ENCODE measurements at places on chromosomes 13 and 19.

DNA sequence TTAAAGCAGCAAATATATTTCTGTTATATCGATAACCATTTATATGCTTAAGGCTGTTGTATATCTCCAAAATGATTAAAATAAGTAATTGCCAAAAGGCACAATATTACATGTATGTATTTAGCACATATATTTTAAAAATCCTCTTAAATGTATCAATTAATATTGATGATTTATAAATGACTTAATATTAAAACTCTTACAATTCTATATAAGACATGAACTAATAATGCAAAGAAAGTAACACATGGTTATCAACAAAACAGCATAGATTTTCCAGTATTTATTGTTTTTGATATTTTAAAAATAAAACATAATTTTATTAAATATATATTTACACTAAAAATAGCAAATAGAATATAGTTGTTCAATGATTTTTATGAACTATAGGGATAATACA is 32.4 kb downstream of the PCDH9 start:
- no peak for DNase-seq

DNA sequence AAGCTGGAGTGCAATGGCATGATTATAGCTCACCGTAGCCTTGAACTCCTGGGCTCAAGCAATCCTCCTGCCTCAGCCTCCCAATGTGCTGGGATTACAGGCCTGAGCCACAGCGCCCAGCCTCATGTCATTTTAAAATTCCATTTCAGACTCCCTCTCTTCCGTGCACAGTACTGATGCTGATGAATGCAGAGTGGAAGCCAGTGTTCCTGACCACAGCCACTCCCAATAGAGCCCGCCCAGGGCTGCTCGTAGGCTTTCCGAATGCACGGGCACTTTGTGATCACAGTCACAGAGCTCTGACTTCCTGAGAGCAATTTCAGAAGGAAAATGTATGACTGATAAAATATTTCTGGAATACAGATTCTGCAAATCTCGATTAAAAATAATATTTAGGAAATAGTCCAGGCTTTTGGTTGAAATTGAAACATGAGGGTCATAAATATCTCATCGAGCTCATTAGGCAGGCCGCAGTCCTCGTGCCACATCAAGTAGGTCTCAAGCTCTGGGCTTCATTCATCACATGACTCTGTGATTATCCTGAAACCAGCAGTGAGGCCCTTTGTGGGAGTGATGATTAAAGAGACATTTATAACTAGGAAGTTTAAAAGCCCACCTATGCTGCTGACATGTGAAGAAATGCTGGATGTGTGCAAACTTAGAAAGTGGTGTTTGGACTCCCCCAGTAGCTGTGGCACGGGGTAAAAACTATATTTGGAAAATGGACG is 38.9 kb upstream of the AMER2 start:
- DNase-seq = no peak

DNA sequence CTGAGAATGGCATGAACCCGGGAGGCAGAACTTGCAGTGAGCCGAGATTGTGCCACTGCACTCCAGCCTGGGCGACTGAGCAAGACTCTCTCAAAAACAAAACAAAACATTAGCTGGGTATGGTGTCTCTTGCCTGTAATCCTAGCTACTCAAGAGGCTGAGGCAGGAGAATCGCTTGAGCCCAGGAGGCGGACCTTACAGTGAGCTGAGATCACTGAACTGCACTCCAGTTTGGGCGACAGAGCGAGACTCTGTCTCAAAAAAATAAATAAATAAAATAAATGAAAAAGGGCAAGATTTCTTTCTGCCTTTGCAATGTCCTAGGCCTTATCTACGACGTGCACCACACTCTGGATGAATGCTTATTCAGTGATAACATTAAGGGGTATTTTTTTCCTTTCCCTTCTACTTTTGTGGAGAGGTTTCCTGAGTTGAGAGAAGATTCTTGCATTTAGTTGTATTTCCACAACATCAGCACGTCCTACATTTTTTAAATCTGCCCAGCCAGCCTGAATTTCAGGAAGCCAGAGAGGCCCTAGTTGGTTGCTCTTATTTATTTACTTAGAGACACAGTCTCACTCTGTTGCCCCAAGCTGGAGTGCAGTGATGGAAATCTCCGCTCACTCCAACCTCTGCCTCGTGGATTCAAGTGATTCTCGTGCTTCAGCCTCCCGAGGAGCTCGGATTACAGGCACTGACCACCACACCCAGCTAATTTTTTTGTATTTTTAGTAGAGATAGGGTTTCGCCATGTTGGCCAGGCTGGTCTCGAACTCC is 26.1 kb upstream of the OR1M1 start:
- no peak for DNase-seq

DNA sequence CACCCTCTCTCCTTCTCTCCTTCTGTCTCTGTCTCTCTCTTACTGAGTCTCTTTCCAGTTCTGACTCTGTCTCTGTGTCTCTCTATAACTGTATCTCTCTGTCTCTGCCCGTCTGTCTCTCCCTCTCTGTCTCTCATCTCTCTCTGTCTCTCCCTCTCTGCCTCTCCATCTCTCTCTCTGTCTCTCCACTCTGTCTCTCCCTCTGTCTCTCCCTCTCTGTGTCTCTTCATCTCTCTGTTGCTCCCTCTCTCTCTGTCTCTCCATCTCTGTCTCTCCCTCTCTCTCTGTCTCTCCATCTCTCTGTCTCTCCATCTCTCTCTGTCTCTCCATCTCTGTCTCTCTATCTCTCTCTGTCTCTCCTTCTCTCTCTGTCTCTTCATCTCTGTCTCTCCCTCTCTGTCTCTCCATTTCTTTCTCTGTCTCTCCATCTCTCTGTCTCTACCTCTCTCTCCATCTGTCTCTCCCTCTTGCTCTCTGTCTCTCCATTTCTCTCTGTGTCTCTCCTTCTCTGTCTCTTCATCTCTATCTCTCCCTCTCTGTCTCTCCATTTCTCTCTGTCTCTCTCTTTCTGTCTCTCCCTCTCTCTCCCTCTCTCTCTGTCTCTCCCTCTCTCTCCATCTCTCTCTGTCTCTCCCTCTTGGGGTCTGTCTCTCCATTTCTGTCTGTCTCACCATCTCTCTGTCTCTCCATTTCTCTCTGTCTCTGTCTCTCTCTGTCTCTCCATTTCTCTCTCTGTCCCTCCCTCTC is 3.3 kb upstream of the MEIS3 start:
- no peak for DNase-seq

DNA sequence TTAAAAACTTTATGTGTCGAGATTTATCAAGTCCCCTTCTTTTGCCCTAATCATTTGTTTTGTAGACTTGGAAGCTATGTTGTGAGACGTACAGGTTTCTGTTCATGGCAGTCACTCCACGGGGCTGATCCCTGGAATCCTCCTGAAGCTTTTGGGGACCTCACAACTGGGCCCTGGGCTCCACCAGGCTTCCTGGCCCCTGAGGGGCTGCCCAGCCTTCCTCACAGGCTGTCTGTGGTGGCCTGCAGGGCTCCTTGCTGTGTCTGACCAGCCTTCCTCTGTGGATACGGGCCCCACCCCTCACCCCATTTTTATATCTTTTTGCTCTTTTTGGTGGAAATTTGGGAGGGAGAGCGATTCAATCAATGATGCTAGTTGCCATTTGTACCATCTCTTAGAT is 38.1 kb downstream of the CHST8 start:
- DNase-seq = no peak

GRCh38 chr13:114282041-114282670 is 755 bp downstream of the UPF3A start:
- peak; percentile 7 for DNase-seq

DNA sequence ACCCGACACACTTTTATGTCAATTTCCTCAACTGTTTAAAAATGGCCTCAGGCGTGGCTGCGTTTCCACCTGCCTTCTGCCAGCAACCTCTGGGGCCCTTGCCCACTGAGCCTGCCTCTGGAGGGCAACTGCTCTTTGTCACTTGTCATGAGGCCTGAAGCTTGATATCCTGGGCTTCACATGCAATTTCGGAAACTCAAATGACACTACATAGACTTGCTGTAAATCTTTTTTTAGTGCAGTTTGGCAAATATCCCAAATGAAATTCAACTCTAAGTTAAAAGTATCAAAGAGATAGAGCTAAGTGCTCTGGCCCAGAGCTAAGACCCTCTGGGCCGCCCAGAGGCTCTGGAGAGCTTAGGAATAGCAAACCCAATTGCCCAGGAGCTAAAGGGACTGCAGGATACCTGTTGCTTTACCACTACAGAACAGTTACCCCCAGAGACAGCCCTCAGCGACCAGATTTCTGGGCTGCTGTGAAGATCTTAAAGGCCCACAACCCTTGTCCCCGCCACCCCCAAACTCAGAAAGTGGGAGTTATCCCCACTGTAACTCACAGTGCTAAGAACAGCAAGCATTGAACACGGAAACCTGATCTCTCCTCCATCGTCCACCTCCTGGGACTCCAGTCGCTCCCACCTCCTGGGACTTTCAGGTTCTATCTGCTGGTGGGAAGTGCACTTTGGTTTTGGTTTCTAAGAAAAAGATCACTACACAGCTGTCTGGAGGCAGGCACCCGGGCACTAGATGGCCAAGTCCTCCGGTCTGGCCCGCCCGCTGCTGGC is 19.4 kb downstream of the GJA3 start:
- DNase-seq = no peak

GRCh38 chr13:88857256-88857655 is 1186.1 kb downstream of the SLITRK5 start:
- no peak for DNase-seq

GRCh38 chr13:37085606-37086005 is 19.9 kb downstream of the CSNK1A1L start:
- DNase-seq = no peak

- no peak for DNase-seq
These were observed 4.8 kb downstream of the TTYH1 start for GRCh38 chr19:54420068-54420382.

GRCh38 chr13:78844106-78844505 is 185.2 kb upstream of the OBI1 start:
- DNase-seq = no peak

- peak; percentile 80 for DNase-seq
These were observed 3.0 kb downstream of the PRKD2 start for GRCh38 chr19:46713781-46714443.

- no peak for DNase-seq
These were observed 35.9 kb downstream of the RAB20 start for GRCh38 chr13:110525328-110526319.

- DNase-seq = no peak
These were observed 36.8 kb upstream of the TM9SF2 start for GRCh38 chr13:99464441-99464949.

DNA sequence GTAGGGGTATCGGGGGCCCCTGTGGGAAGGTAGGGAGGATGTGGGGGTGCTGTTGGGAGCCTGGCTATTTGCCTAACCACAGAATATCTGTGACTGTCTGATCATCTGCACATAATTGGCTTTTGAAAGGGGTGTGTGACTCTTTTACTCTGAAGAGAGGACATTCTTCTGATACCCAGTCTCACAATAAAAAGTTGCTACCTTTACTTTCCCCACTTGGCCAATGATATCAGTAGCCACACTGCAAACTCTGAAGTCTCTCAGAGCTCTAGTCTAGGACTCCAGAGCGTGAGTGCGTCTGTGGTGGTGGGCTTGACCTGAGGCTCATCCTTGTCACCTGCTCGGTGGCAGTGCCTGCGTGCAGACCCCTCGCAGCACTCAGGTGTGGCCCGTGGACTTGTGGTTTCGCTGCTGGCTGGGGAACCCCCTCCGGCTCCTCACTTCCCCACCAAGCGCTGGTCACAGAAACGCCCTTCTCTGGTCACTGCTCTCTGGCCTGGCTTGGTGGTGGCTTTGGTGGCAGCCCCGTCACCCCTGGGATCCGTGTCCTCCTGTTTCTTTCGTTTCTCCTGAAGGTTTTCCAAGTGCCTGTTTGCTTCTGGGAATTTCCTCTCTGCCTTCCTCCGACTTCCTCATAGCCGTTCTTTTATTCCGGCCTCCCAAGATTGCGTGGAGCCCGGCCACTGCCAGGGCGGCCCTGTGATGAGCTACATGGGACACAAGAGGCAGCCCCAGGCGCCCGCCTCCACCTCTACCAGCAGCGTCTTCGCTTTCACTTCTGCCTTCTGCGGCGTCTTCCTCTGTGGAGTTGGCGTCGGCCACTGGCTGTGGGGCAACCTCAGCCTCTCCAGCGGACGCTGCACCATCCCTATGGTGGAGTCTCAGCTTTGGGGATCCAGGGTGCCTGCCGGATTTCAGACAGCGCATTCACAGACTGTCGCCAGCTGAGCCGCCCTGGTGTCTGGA is 78.0 kb downstream of the ATP11A start:
- DNase-seq = no peak

DNA sequence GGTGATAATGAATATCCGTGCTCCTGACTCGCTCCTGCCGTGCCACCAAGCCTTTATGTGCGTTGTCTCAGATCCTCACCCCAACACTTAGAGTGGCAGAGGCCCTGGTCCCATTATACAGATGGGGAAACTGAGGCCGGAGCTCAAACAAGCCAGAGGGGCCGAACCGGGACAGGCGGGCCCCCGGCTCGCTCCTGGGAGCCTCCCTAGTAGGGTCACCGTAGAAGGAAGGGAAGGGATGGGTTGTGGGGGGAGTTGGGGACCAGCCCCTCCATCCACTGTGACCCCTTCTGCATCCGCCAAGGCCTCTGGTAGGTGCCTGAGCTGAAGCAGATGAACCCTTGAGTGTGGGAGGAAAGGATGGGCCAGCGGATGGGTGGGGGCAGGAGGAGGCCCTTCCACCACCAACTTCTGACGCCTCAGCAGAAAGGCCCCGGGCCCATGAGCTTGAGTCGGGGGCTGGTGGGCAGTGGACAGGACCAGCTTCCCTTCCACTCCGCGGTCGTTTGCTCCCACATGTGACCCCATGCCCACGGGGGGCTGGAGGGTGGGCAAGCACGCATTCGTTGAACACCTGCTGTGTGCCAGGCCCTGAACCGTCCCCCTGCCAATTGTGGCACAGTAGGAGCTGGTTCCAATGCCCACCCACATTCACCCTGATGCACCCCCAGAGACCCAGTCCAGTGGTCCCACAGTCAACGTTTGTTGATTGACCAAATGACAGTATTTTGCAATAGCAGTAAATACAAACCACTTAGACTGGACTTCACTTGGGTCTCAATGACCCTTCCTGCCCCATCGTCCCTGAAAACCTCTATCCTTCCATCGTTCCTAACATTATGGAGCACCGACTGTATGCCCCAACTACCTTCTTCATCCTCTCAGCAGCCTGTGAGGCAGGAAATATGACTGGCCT is 24.2 kb upstream of the TCF3 start:
- no peak for DNase-seq

DNA sequence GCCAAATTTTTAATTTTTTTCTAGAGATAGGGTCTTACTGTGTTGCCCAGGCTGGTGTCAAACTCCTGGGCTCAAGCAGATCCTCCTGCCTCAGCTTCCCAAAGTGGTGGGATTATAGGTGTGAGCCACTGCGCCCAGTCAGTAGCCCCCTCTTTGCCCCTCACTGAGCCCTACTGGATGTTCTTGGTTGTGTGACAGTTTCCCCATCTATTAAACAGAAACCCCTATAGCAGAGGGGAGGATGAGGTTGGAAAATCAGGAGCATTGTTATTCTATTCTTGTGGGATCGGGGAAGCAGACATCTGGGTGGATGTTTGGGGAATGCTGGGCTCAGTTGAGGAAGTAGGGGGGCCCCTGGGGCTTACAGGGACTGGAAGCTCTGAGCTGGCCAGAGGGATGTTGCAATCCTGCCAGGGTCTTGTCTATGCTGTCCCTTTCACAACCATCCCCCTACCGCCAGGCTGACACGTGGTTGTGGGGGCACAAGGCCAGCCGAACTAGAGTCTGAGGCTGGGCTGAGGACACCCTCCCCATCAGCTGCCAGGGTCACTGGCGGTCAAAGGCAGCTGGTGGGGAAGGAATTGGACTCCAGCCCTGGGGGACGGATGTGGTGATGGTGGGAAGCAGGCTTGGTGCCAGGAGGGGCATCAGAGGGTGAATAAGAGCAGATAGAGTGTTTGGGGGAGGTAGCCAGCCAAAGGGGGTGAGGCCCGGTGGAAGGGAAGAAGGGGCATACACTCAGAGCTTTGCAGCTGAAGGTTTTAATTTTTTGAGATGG is 10.9 kb downstream of the APOC1 start:
- DNase-seq = no peak
